ENCODE measurements at places on chromosomes 13 and 19. TPM values are rescaled to one million over a fixed set of nuclear protein-coding genes. Genes with fewer than 3 reads are reported as not detected.

FCAR gene
- not detected for polyA plus RNA-seq

ZNF724 gene
- polyA plus RNA-seq = 2.4 TPM

KLK3 gene
- not detected for polyA plus RNA-seq

BTBD2 gene
- polyA plus RNA-seq = 57.6 TPM

Data from neural cell (in vitro differentiated cells).